RPMI7951 (cell line): ENCODE measurements at places on chromosomes 5 and 9. TPM values are rescaled to one million over a fixed set of nuclear protein-coding genes. Genes with fewer than 3 reads are reported as not detected.
A peak's percentile ranks its signal among the peaks of the same experiment; 100 is the strongest.

DNA sequence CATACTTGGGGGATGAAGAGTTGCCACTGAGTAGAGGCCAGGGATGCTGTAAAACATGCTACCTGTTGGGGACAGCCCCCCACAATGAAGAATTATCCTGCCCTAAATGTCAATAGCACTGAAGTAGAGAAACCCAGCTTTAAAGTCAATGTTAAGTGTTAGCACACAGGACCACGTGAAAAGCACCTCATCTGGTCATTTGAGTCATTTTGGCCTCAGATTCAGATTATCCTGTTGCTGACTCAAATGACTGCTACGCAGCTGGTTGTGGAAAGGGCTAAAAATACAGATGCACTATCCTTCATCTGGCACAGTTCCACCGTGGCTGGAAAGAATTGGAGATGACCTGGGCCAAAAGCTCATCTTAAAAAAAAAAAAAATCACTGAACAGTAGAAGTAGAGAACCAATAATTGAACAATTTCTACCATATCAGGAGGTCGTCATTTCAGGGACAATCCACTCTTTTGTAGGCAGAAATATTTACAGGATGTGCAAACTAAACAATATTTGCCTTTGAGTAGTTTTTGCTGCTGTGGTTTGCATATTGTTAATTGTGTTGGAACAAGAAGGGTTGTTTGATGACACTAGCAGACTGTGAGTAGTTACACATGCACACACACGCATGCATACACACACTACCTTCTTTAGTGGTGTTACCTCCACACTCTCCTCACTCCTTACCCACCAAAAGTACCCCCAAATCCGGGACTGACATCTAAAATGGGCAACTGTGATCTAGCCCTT is 195.3 kb upstream of the KLF9 start:
- DNase-seq, result peak; percentile 95

DNA sequence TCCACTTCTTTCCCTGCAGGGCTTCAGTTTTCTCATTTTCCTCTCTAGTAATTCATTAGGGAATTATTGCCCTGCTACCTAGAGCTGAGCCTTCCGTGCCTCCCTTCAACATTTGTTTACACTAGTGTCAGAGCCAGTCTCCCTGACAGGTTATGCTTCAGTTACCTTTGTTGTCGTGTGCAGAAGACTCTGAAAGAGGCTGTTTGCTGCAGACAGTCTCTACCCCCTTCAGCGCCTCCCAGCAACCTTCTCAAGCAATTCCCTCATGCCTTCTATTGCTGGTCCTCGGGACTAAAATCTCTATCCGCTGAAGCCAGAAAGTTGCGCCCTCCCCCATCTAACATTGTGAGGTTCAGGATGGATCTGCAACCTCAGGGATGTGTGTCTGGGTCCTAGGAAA is 12.8 kb downstream of the RALGPS1 start:
- no peak for DNase-seq

DNA sequence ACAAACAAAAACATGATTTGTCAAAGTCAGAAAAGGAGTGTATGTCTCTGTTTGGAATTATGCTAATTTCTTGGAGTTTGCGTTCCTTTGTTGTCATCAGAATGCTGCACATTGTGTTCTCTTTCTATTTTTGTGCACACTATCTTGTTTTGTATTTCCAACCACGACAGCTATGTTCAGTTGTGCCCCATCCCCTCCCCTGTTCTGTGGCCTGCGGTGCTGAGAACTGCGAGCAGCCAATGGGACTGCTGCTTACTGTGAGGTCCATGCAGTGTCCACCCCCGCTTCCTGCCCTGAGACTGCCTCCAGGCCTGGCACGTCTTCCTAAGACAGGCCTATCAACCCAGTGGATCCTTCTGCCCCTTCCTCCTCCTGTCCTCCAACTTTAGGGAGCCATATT is 76.8 kb downstream of the PALM2AKAP2 start:
- DNase-seq, result peak; percentile 62

DNA sequence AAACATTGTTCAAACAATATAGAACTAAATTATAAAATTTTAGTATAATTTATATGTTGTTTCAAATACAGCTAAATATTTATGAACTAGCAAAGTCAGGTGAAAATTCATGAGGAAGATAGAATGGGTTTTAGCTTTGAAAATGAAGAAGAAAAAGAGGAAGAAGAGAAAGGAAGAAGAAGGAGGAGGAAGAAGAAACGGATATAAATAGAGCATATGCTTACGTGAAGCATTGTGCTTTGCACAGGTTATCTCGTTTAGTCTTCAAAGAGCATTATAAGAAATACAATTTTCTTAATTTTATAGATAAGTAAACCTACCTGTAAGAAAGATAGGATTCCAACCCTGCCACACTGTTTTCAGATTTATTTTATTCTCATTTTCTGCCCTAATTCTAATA is 620.6 kb upstream of the DAB2 start:
- DNase-seq, result no peak

- no peak for DNase-seq
These were observed 39.0 kb downstream of the DDX31 start for GRCh38 chr9:132630811-132631210.

GRCh38 chr9:121649476-121650216 is 1.8 kb upstream of the DAB2IP start:
- DNase-seq, result no peak

- no peak for DNase-seq
These were observed 110.4 kb downstream of the NTRK2 start for GRCh38 chr9:84779883-84780282.

DNA sequence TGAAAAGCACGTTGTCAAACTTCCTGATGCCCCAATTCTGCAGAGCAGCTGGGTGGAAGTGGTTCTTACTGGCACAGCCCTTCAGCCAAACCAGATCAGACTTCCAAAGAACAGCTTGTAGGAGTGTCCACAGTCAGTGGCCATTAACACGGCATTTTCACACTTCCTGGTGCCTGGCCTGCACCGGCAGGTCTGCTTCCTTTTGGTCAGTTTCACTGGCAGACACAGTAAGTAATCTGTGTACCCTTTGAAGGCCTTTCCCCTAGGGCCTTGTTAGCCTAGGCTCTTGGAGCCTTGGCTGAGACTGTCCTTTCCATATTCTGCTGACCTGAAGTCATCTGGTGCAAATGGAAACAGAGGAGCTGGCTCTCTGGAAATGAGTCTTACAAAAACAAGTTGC is 297.5 kb upstream of the TNC start:
- DNase-seq, result no peak

GRCh38 chr9:21967169-21967568 is 27.0 kb downstream of the CDKN2A start:
- DNase-seq, result no peak

GRCh38 chr5:79771387-79771786 is 81.8 kb downstream of the CMYA5 start:
- peak; percentile 65 for DNase-seq

GRCh38 chr5:38607930-38608564 is 51.6 kb upstream of the LIFR start:
- peak; percentile 60 for DNase-seq

- DNase-seq, result no peak
These were observed 367.1 kb upstream of the IZUMO3 start for GRCh38 chr9:24912767-24913166.

- no peak for DNase-seq
These were observed 3.6 kb upstream of the SPATA24 start for GRCh38 chr5:139407517-139407916.

GRCh38 chr9:91758491-91758981 is 191.5 kb downstream of the ROR2 start:
- DNase-seq, result peak; percentile 29

DNA sequence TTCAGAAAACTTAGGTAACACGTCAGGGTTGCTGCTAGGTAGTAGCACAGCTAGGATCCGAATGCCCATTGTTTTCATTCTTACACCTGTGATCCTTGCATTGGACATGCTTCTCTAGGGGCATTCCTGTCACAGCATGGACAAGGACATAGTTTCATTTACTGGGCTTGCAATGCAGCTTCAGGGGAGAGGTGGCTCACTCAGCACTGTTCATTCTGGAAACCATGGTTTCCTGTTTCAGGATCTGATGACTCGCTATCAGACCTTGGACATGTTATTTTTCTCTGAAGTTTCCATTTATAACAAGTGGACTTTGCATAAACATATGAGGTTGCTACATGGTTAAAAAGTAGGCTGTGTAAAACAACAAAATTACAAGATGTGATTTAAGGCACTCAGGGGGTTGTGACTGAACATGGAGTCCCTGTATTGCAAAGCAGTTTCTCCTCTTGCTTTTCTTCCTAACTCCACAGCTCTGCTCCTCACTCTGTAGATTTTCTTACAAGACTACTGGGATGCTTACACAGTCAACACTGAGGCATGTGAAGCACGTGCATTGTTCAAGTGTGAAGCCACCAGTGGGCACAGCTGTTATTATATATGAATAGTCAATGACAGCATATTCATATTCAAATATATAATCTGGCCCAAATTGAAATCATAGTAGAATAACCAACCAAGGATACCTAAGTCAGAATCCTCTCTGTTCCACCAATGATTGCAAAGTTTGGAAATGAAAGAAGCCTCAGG is 66.1 kb upstream of the STK32A start:
- no peak for DNase-seq

DNA sequence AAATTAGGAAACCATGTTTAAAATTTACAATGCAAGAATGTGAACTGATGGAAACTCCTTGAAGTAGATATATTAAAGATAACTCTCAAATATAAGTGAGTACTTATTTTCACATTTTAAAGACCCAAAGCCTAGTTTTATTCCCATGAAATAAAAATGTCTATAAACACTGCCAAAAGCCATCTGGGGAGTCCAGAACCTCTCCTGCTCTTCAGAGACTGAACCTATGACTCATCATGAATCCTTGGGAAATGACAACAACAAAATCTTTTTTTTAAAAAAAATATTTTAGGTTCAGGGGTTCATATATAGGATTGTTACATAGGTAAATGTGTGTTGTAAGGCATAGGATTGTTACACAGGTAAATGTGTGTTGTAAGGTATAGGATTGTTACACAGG is 33.8 kb upstream of the FYB1 start:
- peak; percentile 28 for DNase-seq

Gene HMGCS1
- total RNA-seq, result 17.6 and 18.9 TPM in 2 replicates

Gene ENTPD2
- total RNA-seq, result not detected in 2 replicates

Gene SPINK7
- not detected in 2 replicates for total RNA-seq

Gene PCDHA1
- total RNA-seq, result under 0.01 TPM in 1 of 2 replicates, not detected in the other

Gene EPB41L4B
- under 0.01 TPM in 1 of 2 replicates, not detected in the other for total RNA-seq
